Placental pericyte (primary cell): ENCODE measurements at places on chromosomes 6 and 20. TPM values are rescaled to one million over a fixed set of nuclear protein-coding genes. Genes with fewer than 3 reads are reported as not detected.

Gene GHRH
- total RNA-seq, result not detected in 2 replicates

Gene CAP2
- total RNA-seq, result 23.6 and 35.4 TPM in 2 replicates

Gene MLIP
- total RNA-seq, result 0.44 TPM in 1 of 2 replicates, not detected in the other

Gene LY86
- total RNA-seq, result not detected in 2 replicates
